ENCODE measurements at places on chromosomes 13 and 19. TPM values are rescaled to one million over a fixed set of nuclear protein-coding genes. Genes with fewer than 3 reads are reported as not detected.

Gene SEMA6B
- total RNA-seq = 0.35 TPM

Gene CPB2
- total RNA-seq = not detected

Gene TEKTIP1
- total RNA-seq = not detected

Gene LATS2
- 6.9 TPM for total RNA-seq

Gene SYNGR4
- not detected for total RNA-seq

Gene SGCG
- total RNA-seq = not detected

Gene KLC3
- 51.0 TPM for total RNA-seq

Gene PLIN3
- total RNA-seq = 78.4 TPM

Gene COL4A1
- 108 TPM for total RNA-seq

Gene ONECUT3
- 0.28 TPM for total RNA-seq

Gene OR7D2
- not detected for total RNA-seq

Gene NFILZ
- total RNA-seq = not detected

Gene DCT
- not detected for total RNA-seq

Gene CGB5
- not detected for total RNA-seq
